ENCODE measurements at places on chromosomes 3 and 15.

GRCh38 chr3:148938306-148938705, 53.0 kb upstream of the GYG1 start:
- no peak for DNase-seq

GRCh38 chr3:98670020-98670419, 76.6 kb upstream of the CPOX start:
- no peak for DNase-seq

GRCh38 chr3:35596335-35596995, 42.9 kb upstream of the ARPP21 start:
- DNase-seq: no peak

- DNase-seq: no peak
Measured at GRCh38 chr3:5002174-5002870, 23.1 kb downstream of the BHLHE40 start.

DNA sequence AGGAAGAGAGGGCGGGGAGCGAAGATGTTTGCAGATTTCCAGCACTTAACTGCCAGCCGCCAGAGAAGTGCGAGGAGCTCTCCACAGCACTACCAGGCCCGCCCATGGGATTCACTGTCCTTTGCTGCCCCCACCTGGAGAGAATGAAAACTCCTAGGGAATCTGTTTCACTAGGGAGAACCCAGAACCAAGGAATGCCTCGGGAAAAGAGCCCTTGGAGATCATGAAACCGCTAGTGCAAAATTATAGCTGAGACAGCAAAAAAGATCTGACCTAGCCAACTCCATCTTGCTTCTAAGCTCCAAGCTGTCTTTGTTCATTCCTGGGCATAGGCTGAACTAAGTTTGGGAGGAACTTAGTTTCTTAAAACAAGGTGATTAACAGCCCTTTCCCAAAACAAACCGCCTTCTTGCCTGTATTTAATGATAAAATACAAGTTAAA, 82.6 kb upstream of the GCNT3 start:
- DNase-seq: peak; percentile 84

DNA sequence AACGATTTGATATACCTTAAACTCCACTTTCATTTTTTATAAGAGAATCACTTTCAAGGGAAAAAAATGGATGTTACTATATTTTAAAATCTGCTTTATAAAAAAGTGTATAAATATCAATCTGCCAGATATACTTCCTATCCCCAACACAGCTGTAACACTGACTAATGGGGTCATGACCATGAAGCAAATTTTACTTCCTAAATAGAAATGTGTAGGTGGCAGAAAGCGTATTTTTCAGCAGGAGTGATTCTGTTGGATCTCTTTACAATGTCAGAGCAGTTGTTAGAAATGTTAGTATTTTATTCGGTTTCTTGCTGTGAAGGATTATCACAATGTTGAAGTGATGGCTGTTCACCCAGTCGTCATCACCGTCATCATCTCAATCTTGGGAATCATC, 5.5 kb upstream of the C15orf40 start:
- no peak for DNase-seq

DNA sequence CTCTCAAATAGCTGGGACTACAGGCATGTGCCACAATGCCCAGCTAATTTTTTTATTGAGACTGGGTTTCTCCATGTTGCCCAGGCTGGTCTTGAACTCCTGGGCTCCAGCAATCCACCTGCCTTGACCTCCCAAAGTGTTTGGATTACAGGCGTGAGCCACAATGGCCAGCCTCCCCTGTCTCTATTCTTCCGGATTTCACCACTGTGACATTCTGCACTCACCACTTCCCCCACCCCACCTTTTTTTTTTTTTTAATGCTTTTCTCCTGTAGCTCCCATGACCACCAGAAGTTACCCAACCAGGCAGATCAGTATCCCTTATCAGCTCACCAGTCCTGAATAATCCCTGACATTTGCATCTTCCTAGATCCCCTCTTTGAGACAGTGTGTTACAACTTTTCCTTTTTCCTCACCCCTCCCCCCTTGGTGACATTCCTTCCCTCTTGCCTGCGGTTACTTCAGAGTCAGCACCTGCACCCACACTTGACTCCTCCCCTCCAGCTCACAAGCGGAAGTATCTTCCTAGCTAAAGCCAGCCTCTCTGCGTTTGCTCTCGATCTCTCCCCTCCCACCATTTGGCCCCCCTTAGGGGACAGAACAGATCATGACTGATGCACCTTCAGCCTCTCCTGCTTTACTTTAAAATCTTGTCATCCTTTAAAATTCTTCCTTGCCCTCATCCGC, 13.5 kb upstream of the ZNF592 start:
- peak; percentile 99 for DNase-seq

DNA sequence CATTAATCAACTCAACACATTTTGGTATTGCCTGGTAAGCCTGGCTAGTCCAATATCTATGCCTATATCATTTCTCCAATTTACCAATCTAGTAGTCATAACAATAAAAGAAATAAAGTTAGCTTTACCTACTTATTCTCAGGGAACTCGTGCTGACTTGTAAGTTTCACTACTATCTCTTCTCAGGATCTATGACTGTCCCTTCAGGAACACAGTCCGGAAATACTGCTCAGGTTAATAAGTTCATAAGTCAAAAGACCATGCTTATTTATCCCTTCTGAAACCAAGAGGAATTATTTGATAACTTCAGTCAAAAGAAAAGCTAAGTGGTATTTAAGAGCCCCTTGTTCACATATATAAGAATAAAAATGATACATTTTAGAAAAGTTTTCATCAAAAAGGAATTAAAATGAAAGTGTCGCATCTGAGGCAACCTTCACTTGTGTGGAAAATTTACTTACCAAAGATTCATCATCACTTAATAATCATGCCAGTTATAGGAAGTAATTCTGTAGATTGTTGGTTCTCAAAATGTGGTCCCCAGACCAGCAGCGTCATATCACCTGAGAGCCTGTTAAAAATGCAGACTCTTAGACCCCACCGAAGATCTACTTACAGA, 15.5 kb upstream of the THRB start:
- no peak for DNase-seq

GRCh38 chr15:99275525-99276128, 24.3 kb downstream of the LRRC28 start:
- no peak for DNase-seq

DNA sequence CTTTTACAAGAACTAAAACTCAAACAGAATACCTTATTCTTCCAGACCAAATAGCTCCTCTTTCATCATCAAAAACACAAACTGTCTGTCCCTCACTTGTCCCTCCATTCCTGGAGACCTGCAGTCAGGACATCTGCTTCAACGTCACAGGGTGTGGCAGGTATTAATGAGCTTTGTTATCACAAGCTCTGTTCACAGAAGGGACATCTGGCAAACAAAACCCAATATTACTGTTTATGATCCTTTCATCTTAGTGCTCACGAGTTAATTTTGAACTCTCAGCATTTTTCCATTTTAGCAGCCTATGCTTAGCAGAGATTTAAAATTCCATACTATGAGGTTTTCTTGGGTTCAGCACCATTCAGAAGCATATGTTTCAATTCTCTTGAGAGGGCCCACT, 32.9 kb downstream of the AP3S2 start:
- no peak for DNase-seq

DNA sequence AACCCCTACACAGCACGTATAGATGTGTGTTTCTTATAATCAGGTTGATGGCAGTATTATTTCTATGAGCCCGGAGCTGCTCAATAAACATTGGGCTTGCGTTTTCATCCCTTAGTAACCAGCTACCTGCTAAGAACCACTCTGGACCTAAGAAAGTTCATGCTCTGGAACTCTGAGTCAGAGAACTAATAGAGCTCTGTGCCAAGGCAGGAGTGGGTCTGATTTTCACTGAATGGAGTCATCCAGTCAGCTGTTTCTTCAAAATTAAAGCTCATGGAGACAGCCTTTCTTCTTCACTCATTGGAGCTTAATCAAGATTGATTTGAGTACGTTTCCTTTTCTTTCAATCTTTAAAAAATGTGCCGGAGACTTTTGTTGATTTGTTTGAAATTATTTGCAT, 145.7 kb downstream of the BBX start:
- no peak for DNase-seq

GRCh38 chr3:119294696-119295671, 801 bp downstream of the ARHGAP31 start:
- DNase-seq: peak; percentile 61

DNA sequence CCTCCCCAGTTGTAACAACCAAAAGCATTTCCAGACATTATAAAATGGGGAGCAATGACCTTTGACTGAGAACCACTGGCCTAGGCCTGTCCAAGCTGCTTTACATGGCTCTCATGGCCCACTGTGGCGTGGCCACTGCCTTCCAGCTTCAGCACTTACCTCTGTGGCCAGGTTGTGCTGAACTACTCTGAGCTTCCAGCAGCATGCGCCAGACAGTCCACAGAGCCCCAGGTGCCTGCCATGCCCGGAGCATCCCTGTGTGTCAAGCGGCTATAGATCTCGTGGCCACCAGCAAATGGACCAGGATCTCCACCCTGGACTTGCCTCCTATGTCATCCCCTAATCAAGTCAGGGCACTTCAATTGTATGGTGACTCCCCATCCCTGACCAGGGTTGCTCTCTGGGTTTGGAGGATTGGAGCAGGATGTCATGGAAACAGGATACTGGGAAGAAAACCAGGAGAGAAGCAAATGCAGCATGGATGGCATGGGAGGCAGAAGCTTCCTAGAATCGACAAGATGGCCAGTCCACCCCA, 199.7 kb downstream of the UACA start:
- no peak for DNase-seq

DNA sequence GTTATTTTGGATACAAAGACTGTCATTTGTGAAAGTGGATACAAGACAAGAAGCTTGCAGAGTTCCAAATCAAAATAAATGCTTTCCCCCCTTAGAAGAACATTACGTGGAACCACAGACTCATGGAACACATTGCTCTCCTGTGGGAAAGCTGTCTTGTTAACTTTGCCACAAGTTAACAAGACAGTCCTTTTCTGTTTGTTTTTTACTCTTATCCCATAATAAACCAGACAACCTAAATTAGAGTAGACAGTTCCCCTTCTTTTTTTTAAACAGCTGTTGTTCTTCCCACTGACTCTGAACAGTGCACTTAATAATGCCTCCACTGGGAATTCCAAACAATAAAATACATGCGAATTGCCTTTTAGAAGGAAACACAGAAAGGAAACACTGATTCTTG, 255.3 kb upstream of the UBE2E2 start:
- no peak for DNase-seq

DNA sequence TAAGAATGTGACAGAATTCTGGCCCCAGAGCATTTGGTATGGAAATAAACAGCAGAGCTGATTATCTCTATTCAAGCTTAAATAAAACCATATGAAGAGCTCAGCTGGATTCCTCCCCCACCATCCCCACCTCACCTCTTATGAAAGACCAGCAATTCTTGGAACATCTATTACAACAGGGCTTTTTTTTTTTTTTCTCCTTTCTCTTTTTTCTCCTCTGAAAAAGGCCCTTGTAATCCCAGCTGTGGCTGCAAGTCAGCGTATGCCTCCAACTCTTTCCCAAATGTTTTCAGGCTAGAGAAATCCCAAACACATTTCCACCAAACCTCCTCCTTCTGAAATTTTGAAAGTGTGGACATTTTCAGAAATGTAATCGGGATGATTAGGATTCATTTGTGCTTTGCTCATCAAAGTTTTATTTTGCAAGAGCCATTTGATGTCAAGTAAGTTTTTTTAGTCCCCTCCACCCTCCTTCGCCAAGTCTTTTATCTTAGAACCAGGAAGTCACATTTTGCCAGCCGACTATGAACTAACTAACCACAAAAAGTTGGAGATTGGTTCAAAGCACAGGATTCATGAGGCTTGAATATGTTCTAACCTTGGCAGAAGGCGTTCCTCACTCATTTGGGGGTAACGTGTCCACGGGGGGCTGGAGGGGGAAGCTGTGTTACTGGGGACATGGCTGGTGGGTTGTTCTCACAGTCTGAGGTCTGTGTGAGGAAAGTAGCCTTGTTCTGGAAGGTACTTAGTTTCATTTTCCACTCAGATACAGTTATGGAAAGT, 142.0 kb upstream of the PDZRN3 start:
- no peak for DNase-seq

DNA sequence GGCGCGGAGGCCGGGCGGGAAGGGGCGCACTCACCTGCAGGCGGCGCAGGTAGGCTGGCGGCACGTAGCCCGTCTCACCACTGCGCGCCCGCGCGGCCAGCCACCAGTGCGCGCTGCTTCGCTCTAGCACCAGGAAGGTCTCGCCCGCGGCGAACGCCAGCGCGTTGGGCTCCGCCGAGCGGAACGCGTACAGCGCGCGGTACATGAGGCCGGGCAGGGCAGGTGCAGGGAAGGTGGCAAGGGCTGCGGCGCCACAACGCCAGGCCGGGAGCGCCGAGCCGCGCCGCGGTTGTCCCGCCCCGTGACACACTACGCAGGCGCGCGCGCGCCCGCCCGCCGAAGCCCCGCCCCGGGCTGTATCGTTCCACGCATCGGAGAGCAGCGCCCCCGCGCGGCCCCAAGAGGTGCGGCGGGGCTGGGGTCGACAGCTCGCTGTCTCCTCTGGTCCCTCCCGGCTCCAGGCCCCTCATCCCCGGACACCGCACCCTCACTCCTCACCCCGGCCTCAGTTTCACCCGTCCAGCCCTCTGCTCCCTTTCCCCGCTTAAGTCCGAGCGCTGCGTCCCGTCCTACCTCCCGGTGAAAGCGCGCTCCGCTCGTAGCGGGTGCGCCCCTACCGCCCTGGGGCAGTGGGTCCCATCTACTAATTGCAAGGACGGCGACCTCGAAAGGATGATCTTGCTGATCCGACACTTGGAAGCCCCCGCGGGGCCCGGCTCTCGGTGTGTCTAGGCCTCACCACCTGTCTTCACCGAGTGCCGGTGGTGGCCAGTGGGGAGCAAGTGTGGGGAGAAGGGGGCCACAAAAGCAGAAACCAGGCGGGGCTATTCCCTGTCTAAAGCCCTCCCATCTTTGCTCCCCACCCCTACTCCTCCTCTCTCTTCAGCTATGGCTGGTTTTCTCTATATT, at the start of gene NCKIPSD:
Gene NCKIPSD, minus strand, starts transcription at position 313 of the 909 bp plus-strand sequence. Its CDS starts 108 bp downstream, at position 205.
- peak; percentile 80 for DNase-seq

GRCh38 chr15:73287019-73287418, 81.7 kb downstream of the HCN4 start:
- no peak for DNase-seq

GRCh38 chr3:65858749-65859148, 180.0 kb downstream of the MAGI1 start:
- no peak for DNase-seq

DNA sequence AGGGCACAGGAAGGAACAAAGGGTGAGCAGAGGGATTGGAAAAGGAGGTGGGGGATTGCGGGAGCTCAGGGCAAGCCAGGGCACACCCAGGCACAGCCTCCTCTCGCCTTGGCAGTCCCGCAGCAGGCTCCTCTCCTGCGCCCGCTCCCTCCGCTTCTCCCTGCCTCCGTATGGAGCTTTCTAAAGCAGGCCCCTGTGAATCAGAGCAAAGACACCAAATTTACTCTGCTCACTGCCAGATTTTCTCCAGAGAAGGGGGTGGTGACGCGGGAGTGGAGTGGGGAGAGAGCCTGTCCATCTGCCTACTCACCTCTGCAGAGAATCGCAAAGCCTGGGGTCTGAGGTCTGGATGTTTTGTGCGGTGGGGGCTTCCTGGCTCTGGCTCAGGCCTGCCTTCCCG, 20.0 kb downstream of the ATP2B2 start:
- DNase-seq: no peak

- no peak for DNase-seq
Measured at GRCh38 chr15:66364944-66365528, 8.6 kb upstream of the TIPIN start.

GRCh38 chr3:32450992-32451659, 51.5 kb downstream of the CMTM6 start:
- no peak for DNase-seq

Data from Caki2 (cell line).